ENCODE measurements at places on chromosomes 2 and 18.

DNA sequence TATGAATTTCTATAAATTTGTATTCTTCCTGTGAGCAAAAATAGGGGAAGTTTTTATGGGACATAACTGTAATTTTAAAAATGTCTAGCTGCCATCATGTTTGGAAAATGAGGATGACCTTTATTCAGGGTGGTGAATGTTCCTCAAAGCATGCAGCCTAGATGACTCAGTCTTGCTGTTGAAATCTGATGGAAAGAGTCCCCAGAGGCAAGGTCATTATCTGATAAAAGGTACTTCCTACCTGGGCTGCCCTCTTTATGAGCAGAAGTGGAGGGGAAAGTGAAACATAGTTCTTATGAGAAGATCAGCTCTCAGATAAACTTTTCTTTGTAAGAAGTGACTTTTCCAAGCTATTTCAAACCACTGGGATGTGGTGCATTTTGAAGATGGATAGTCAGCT is 1144.7 kb upstream of the PIK3C3 start:
- no peak for DNase-seq

DNA sequence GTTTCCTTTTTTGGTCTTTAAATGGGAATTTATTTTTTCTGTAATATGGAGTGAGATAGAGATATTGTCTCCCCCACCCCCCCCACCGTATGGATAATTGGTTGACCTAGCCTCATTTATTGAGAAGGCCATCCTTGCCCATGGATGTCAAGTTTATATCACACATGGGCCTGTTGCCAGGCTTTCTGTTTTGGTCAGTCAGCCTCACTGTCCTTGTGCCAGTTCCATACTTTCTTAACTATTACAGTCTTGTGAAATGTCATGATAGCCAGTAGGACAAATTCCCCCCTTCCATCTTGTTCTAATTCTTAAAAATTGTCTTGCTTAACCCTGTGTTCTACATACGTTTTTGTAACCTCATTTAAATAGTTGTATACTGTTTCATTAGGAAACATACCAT is 12.5 kb downstream of the BABAM2 start:
- DNase-seq, result no peak

DNA sequence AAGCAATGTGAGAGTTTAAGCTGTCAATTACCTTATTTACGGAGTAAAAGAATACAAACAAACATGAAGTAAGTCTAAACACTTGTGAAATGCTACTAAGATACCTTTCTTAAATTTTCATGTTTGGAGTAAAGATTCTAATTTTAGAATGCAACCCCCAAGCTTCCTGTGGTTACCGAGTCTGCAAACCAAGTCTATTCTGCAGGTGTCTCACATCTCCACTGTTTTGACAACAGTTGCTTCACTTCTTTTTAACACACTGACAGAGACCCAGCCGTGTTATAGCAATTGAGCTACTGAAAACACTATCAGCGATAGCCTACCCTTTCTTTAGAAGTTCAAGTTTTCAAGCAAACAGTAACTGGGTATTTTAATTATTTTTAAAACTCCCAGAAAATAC is 608.3 kb downstream of the ERBB4 start:
- DNase-seq, result no peak

DNA sequence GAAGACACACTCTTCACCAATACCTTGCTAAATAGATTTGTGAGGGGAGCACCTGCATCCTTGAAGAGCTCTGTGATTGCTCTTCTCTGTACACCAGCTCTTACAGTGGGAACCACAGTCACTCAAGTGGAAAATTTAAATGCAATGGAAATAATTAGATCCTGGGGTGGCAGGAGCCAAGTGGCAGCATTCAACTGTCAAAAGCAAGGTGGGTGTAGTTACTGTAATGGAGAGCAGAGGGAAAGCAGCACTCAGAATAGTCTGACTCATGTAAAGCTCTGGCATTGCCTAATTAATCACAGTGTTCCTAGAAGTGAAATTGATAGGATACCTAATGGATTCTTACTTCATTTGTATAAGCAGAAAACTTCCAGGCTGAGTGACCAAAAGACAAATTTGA is 245.8 kb downstream of the KCNE4 start:
- DNase-seq, result no peak

DNA sequence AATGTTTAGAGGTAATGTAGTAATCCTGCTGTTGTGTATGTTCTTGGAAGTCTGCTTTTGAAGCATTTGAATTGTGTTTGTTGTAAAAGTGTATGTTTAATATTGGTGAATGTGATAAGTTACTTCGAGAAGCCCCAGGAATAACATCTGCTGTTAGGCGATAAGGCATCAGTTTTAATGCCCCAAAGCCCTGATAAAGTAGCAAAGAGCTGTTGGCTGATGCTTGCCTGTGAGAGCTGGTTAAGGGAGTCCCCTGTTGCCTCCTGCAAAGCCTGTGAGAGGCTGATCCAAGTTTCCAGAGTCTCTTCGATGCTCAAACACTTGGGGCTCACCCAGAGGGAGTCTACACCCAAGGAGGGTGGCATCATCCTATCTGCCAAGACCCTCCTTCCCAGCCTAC is 110.3 kb downstream of the RNF152 start:
- DNase-seq, result no peak

- no peak for DNase-seq
These were observed 370.9 kb downstream of the CNTNAP5 start for GRCh38 chr2:124395961-124396360.

- no peak for DNase-seq
These were observed 47.1 kb downstream of the KCNIP3 start for GRCh38 chr2:95344215-95344583.

- DNase-seq, result no peak
These were observed 64.3 kb downstream of the NFATC1 start for GRCh38 chr18:79459946-79460480.

DNA sequence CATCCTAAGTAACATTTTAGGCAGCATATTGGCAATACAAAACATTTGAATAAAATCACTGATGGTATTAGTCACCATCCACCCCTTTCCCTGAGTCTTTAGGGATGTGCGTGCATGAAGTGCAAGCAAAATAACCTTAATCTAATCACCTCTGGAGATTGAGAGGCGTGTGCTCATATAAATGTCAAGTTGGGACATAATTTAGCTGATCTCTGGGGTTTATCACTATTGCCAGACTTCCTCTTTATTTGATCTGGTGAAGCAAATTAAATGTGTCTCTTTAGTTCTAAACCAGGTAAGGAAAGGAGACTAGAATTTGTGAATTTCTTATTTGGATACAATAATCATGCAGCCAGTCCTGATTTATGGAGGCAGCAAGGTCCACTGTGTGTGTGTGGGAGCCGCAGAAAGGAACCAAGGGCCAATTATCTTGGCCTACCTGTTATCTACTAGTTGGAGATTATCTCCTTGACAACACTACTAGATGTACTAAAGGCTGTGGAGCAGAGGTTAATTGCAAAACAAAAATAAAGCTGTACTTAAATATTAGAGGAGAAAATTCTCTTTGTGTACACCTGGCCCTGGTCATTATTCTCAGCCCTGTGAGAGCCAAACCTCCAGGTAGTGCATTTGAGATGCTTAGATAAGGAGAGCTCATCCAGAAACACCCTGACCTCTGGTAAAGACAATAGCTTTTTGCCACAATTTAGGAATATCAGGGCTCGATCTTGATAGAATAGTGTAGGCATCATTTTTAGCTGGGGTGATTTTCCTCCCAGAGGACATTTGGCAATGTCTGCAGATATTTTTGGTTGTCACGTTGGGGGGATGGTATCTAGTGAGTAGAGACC is 78.2 kb downstream of the HRH4 start:
- DNase-seq, result no peak

DNA sequence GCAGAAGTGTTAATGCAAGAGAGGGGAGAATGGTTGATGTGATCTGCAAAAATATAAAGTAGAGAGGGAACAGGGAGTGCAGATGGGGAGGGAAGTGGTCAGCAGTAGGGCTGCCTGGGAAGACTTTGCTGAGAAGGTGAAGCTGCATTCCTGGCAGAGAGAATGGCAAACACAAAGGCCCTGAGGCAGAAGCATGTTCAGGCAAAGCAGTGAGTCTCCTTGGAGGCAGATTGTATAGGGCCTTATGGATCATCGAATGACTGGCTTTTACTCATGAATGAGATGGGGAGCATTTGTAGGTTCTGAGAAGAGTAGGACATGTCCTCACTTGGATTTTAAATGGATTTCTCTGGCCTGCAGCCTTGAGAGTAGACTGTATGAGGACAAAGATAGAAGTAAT is 9.5 kb downstream of the ITGA6 start:
- DNase-seq, result no peak

DNA sequence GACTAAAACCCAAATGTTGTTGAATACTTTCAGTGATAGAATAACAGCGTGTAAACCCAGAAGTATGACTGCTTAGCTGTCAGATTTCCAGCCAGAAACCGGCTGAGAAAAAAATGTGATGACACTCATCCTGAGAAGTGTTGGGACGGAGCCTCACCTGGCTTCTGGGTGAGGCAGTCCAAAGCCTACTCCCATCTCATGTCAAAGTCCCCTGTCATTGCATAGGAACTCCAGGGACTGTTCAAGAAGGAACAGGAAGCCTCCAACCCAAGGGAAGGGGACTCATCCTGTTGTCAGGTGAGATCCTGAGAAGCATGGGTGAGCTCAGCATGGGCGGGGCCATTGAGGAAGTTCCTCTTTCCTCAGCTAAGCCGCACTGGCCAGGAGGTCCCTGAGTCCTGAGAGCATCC is 11.3 kb upstream of the CHRNA1 start:
- DNase-seq, result no peak

DNA sequence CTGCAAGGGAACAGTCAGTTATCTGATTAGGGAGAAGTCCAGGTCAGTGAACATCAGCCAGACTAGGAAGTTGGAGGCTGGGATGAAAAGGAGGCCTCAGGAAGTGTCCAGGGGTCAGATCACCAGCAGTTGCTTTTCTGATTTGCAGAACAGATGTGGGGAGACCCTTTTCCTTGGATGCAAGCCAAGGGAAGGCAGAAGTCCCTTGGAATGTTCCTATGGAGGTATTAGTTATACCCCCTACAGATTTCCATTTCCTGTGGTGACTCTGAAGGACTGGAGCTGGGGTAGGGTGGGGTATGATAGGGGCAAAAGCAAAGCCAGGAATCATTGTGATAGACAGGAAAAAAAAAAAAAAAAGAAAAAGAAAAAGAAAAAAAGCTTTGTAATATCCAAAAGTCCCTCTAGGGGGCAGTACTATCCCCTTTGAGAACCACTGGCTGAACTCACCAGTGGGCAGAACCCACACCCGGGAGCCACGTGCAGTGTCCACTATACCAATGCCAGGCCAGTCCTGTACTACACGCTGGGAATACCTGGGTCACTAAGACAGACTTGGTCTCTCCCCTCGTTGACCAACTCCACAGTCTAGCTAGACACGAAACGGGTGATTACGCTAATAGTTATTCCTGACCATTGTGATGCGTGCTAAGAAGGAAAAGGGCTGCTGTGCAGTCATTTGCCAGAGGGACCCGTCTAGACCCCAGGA is 7.4 kb downstream of the DYSF start:
- DNase-seq, result no peak

DNA sequence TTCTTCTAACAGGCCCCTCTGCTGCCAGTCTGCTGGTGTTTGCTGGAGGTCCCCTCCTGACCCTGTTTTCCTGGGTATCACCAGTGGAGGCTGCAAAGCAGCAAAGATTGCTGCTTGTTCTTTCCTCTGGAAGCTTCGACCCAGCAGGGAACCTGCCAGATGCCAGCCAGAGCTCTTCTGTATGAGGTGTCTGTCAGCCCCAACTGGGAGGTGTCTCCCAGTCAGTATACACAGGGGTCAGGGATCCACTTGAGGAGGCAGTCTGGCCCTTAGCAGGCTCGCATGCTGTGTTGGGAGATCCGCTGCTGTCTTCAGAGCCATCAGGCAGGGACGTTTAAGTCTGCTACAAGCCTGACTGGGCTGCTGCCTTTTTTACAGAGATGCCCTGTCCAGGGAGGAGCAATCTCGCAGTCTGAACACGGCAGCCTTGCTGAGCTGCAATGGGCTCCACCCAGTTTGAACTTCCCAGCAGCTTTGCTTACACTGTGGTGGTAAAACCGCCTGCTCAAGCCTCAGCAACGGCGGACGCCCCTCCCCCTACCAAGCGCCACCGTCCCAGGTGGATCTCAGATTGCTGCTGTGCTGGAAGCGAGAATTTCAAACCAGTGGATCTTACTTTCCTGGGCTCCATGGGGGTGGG is 29.9 kb downstream of the CHCHD5 start:
- peak; percentile 40 for DNase-seq

DNA sequence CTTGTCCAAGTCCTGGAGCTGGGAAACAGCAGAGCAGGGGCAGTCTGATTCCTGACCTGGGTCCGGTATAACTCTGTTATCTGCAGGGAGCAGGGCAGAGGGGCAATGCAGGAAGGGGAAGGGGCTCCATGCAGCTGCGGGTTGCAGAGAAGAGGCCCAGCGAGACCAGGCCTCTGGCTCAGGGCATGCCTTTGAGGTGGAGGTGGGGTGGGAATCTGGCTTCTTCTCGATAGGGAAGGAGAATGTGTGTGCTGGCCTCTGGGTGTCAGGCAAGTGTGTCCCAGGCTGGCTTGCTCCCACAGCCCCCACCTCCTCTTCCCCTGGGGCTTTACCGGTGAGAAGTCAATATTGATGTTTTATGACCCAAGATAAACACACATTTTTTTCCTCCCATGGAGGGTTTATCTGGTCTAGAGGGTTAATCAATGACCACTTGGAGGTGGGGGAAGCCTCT is 187.1 kb upstream of the HAAO start:
- DNase-seq, result no peak

DNA sequence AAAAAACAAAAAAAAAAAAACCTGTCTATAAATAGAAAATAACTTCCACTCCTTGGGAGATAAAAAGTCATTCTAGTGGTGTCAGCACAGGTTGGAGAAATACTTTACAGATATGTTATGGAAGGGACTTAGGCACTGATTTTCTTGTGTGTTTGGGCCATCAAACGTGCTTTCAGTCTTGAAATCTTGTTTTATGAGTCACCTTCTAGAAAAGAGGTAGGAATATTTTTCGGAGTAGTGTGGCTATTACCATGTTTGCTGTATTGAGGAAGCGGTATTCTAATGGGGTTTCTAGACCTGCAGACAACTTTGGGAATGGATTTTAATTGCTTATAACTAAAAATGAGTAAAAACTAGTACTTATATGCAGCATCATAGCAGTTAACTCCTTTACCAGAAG is 12.0 kb downstream of the HNMT start:
- DNase-seq, result no peak

- no peak for DNase-seq
These were observed 45.6 kb upstream of the BZW1 start for GRCh38 chr2:200765995-200766660.

DNA sequence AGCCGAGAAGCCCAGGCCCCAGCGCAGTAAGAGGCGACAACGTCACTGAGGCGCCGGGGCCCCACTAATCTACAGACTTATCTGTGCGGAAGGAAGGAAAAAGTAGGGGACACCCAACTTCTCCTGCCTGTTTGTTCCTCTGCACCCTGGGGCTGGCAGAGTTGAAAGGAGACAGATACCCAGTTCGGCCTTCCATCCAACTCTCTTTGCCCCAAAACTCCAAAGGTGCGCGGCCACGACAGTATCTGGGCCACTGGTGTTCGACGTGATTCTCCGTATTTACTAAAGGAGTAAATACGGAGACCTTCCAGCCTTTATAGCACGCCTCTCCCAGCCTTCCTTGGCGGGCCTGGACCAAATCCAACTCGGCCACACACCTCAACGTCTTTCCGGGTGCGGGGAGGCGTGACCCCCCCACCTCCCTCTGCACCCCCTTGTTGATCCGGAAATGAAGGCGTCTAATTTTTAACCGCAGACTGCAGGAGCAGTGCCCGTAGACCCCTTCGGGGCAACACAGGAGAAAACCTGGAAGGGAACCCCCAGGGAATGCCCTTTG is 1.6 kb downstream of the SMAD7 start:
- no peak for DNase-seq

GRCh38 chr2:236986524-236987330 is 99.0 kb upstream of the COPS8 start:
- DNase-seq, result no peak

GRCh38 chr2:142307086-142307485 is 176.3 kb upstream of the LRP1B start:
- DNase-seq, result no peak
